Esophagus mucosa (tissue), 1 donor: ENCODE measurements at places on chromosomes 4 and X. TPM values are rescaled to one million over a fixed set of nuclear protein-coding genes. Genes with fewer than 3 reads are reported as not detected.

The TGIF2LX gene
- total RNA-seq, result not detected

DNA sequence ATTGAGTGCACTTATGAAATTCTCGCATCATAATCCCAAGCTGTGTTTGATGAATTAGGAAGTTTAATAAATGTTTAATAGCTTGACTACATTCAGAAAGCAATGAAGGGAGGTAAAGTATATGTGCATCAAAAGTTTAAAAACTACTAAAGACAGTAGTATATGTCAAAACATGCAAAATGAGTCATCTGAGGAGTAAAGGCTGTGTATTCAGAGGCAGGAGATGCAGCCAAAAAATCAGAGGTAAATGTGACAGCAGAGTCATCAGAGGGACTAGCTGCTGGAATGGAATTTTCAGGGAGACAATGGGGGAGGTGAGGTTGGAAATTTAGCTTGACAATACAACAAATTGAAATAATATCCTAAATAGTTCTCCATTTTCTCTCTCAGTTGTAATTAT is 127.0 kb upstream of the FUNDC1 start:
- peak; percentile 49 for ATAC-seq

DNA sequence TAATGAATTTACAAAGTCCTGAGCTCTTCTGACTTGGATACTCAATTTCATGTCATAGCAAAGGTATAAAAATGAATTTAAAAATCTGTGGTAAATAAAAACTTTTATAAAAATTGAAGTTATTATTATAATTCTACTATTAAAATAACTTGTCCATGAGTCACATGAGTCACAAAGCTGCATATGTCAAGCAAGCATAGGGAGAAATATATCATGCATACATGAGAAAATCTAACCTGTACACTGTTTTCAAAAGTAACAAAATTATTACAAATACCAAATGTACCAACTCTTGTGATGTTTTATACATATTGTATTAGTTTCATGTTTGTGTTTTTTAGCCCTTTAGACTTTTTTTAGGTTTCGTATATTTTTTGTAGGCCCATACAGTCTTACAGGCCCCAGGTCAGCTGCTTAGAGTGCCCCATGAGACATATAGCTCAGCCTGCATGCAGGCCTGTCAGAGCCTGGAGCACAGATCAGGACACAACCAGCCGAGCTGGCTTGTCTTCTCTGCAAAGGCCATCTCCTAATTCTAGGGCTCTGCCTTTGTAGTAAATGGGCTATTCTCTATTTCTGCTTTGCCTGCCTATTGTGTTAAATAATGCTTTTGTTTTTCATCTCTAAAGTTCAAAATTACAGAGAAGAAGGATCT is 818.7 kb upstream of the TENM3 start:
- ATAC-seq, result no peak

- no peak for ATAC-seq
Measured at GRCh38 chr4:175371091-175371490, 441.0 kb downstream of the GPM6A start.

- no peak for ATAC-seq
Measured at GRCh38 chr4:122826079-122826527, 528 bp upstream of the FGF2 start.

DNA sequence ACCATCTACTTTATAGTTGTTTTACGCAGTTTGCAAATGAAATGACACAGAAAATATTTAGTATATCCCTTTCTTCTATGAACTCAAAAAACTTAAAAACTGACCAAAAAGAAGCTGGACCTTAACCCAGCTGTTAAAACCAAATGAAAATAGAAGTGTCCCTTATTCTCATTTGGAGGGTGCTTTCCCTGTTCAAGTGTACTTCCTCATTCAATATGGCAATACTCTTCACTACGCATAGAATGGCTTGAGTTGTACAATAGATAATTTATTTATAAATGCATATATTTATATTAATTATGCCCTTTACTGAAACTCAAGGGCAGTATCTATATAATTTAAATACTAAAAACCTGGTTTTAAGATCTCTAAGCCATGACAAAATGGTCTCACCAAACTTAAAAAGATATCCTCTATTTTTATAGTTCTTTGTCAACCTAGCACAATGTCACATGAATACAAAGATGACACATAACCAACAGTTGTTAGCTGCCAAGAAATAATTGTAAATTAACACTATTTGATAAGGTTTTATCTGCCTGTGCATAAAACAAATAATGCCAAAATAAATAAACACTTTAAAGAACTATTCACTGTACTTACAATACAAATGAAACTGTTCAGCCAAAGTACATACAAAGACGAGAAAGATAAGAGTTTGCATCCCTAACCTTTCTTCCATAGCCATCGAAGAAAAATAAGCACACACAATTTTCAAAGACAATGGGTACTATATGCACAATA is 25.2 kb downstream of the YTHDC1 start:
- no peak for ATAC-seq

DNA sequence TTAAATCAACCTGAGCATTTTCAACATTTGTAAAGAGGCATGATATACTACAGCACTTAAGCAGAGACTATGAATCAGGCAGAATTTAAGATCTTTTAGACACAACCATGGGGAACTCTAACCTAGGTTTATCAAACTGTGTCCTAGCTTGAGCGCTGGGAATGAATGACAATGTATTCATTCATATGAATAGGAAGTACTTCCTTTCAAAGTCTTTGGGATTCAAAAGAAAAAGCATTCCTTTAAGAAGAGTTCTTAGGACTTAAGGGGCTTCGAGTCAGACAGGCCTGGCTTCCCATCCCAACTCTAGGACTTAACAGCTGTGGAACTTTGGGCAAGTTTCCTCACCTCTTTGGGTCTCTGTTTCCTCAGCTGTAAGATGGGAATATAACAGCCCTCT is 104.6 kb downstream of the ANAPC4 start:
- ATAC-seq, result no peak

DNA sequence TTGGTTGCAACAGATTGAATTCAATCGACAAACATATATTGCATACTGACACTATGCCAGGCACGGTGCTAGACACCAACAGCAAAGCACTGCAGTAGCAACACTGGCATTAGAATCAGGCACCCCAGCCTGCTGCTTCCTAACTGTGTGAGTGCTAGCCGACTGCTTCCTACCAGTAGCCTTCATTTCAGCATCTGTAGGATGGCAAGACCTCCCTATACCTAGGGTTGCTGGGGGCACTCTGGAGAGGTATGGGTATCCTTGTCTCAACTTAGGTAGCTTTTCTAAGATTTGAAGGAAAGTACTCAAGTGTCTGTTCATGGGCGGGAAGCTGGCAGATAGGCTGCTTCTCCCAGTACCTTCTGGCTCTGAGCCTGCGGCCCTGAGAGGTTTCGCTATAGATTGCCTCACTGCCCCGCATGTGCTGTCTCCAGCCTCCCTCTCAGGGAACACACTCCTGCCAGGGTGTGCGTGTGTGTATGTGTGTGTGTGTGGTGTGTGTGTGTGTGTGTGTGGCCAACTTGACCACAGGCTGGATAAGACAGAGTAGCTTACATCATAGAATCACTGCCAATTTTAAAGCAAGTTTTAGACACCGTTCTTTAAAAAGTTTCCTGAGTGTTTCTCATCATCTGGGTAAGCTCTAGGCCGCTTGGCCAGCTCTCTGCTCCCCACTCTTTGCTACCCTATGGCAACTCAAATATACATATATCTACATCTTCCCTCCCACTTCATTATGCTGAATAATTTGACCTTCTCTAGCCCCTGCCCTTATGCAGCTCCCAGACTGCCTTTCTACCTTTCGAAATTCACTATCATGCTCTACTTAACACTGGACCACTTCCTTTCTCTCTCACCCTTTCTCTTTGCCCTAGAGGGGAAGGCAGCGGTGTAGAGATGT is 97.0 kb upstream of the PJA1 start:
- no peak for ATAC-seq

The POU4F2 gene
- total RNA-seq, result not detected

DNA sequence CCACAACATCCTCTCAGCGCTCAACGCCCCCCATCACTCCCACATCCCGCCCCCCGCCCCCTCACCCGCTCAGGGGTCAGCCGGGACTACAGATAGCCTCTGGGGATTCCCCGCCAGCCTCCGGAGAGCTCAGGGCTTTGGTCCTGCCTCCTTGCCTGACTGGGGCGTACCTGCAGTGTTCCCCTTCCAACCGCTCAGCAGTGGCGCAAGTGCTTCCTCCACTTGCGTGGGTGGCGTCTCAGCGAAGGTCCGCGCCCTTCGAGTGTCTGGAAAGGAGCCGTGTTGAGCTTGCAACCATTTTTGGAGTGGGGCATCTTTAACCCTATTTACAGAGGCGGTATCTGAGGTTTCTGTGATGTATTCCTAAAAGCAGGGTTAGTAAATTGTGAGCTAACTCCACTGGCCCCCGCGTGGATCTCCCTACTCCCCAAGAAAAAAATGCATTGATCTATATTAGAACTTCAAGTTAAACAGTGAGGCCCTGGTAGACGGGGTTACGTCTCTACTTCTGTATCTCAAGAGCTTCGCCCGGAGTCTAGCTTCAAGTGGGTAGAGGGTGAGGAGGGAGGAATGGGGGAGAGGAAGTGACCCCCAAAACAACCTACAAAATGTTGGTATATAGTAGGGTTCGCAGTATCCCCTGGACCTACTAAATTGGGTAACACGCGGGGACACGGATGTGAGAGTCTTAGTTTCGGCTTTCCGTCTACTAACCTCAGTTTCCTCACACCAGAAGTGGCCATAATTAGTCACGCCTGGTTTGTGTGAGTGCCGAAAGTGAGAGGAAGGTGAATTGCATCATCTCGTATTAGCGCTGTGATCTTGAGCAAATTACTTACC is 16.1 kb downstream of the NKX3-2 start:
- ATAC-seq, result peak; percentile 28
